ENCODE measurements at places on chromosomes 5 and 9.

GRCh38 chr9:133306242-133307204, 29.5 kb downstream of the SURF6 start:
- no peak for DNase-seq

- no peak for DNase-seq
These were observed 125.4 kb upstream of the VLDLR start for GRCh38 chr9:2496169-2496568.

DNA sequence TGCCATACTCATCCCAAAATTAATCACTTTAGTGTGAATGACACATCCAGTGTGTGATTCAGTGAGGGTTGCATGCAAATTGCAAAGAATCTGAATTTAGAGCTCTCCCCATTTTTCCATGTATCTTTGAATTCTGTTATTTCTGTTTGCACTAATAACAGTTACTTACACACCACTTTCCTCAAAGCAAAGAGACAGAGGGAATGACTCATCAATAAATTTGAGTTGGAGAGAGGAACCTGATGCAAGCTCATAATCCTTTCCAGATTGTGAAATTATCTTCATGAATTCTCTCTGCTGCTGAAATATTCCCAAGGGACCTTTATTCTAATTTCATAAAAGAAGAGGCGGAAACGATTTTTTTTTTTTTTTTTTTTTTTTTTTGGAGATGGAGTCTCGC, 204.8 kb downstream of the CDH9 start:
- no peak for DNase-seq

- DNase-seq = no peak
These were observed 116.7 kb upstream of the HAPLN1 start for GRCh38 chr5:83837265-83837907.

DNA sequence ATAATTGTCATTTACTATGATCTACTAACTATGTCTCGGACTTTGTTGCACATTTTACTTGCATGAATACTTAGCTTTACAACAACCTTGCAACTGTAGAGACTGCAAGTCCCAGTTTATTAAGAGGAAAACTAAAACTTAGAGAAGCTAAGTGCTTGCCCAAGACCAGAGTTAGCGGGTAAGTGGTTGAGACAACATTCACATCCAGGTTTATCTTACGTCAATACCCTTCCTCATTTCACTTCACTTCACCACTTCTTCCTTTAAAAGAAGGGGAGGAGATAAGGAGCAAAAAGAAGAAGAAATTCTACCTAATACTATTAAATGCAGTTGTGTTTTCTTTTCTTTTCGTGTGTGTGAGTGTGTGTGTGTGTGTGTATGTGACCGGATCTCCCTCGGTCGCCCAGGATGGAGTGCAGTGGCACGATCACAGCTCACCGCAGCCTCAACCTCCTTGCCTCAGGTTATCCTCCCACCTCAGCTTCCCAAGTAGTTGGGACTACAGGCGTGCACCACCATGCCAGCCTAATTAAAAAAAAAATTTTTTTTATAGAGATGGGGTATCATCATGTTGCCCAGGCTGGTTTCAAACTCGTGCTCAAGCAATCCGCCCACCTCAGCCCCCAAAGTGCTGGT, 37.4 kb downstream of the MEGF9 start:
- DNase-seq = no peak

- DNase-seq = no peak
These were observed 701.3 kb upstream of the ACO1 start for GRCh38 chr9:31683116-31683515.

DNA sequence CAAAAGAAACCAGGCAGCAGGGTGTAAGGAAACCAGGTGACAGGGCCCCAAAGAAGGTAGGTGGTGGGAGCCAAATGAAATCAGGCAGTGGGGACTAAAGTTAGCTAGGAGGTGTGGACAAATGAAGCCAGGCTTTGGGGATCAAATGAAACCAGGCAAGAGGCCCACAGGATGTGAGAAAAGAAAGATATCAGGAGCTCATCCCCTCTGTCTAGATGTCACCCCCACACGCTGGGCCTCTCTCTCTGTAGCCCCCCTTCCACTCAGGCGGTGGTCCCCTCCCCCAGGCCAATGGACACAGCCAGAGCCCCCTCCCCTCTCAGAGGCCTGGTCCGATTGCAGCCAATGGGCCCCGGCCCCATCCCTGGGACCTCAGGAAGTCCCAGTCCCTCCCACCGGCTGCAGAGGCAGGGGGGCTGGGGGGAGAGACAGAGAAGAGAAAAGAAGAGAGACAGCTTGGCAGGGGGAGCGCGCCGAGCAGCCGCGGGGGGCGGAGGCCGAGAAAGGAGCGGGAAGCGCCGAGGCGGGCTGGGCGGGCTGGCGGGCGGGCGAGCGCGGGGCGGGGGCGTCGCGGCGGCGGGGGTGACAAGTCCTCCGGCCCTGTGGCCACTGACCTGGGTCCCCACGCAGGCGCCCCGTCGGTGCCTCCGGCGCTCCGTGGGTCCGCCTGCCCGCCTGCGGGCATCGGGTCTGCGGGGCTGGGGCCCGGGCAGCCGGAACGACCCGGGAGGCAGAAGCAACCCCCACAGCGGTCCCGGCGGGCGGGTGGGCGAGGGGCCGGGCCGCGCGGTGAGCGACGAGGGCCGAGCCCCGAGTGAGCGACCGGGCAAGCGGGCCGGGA, 11.9 kb downstream of the CNTFR start:
- DNase-seq = no peak

GRCh38 chr5:17846496-17846895, 212.2 kb downstream of the TAF11L14 start:
- no peak for DNase-seq

All from activated CD8-positive, alpha-beta memory T cell treated with anti-CD3 and anti-CD28 coated beads for 1 hour (primary cell).